ENCODE measurements at places on chromosomes 16 and 17.

DNA sequence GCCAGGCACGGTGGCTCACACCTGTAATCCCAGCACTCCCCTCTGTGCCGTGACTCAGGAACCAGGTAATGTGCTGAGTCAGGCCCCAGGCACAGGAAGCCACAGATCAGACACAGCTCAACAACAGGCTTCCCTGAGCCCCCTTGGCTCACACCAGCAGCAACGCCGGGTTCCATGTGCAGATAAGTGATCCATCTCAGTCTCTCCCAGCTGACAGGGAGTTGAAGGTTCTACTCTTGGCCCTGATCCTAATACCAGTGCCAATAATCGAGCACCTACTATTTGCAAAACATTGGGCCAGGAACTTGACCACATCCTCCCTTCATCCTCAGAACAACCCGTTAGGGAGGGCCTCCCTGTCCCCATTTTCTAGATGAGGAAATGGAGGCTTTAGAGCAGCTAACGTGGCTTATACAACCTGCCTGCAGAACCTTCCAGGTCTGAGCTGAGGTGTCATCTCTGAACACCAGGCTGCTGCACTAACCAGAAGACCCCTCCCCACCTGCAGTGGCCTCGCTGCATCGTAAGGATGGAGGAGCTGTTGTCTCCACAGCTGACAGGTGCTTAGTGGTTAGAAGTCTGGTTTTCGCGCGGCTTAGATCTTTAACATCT lies 64.8 kb upstream of the AMZ2 start:
- H3K4me1 ChIP-seq, result peaks cover 9% of the 10 kb centered on the region
- H3K4me3 ChIP-seq, result no peak overlapping the region
- H3K36me3 ChIP-seq, result no peaks in the 10 kb centered on the region

- peaks cover 22% of the 10 kb centered on the region for H3K36me3 ChIP-seq
- peak overlapping the region; percentile 90 for H3K4me3 ChIP-seq
- peak; percentile 67 for DNase-seq
- peak overlapping the region; percentile 96 for H3K27ac ChIP-seq
- H3K27me3 ChIP-seq, result no peaks in the 10 kb centered on the region
These were observed 479 bp downstream of the ITGA3 start for GRCh38 chr17:50056217-50056960.

GRCh38 chr16:80319181-80319580 lies 221.6 kb upstream of the DYNLRB2 start:
- no peaks in the 10 kb centered on the region for H3K4me1 ChIP-seq
- no peak overlapping the region for H3K27ac ChIP-seq
- peak; percentile 2 for DNase-seq
- peaks cover 15% of the 10 kb centered on the region for H3K27me3 ChIP-seq
- H3K4me3 ChIP-seq, result no peak overlapping the region
- no peaks in the 10 kb centered on the region for H3K36me3 ChIP-seq

DNA sequence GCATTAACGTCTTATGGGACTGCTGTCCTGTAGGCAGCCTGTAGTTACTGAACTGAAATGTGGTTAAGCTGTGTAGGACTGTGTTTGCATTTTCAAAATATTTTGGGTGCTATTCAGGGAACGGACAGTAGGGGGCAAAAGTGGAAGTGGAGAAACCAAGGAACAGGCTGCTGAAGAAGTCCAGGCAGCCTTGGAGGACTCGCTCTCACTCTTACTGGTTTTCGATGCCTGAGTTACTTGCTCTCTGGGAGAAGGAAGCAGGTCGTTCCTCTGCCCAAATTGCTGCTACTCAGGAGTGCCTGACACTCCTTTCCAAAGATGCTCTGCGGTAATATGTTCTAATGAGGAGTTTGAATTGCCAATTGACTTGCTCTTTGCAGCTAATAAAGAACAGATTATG lies 64.5 kb upstream of the RBFOX1 start:
- no peak overlapping the region for H3K27ac ChIP-seq
- peak; percentile 7 for DNase-seq
- H3K4me3 ChIP-seq, result no peak overlapping the region
- no peaks in the 10 kb centered on the region for H3K27me3 ChIP-seq
- H3K4me1 ChIP-seq, result no peaks in the 10 kb centered on the region

DNA sequence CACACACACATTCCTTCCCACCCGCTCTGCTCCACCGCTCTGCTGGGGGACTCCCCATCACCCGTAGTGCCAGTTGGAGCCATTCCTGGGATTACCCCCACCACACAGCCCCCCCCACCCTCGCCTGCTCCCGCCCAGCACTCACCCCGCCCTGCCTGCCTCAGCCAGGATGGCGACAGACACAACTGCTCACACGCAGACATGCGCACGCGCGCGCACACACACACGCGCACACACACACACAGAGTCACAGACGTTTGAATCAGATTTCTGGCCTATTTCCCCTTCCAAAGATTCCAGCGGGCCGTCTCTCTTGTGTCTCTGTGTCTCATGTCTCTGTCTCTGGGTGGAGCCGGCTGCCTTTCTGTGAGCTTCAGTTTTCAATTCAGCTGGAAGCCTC lies 4.4 kb downstream of the CACNA1G start:
- peaks cover 34% of the 10 kb centered on the region for H3K27me3 ChIP-seq
- H3K27ac ChIP-seq, result no peak overlapping the region
- no peaks in the 10 kb centered on the region for H3K36me3 ChIP-seq
- no peak for DNase-seq
- H3K4me1 ChIP-seq, result peaks cover 10% of the 10 kb centered on the region

DNA sequence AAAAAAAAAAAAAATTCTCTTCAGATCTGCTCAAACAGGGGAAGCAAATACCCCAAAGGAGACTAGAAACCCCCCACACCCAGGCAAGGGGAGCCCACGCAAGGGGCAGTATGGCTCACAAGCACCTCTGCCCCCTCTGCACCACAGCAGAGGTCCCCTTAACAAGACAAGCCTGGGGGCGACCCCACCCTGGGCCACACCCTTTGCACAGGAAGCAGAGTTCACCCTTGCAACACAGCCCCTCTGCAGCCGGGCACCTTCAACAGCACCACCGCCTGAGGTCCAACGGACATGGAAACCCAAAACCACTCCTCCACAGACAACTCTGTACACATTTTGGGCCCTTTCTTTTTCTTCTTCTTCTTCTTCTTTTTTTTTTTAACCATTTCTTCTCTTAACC lies 12.8 kb downstream of the AXIN1 start:
- no peak for DNase-seq
- H3K27ac ChIP-seq, result no peak overlapping the region
- no peak overlapping the region for H3K4me3 ChIP-seq

DNA sequence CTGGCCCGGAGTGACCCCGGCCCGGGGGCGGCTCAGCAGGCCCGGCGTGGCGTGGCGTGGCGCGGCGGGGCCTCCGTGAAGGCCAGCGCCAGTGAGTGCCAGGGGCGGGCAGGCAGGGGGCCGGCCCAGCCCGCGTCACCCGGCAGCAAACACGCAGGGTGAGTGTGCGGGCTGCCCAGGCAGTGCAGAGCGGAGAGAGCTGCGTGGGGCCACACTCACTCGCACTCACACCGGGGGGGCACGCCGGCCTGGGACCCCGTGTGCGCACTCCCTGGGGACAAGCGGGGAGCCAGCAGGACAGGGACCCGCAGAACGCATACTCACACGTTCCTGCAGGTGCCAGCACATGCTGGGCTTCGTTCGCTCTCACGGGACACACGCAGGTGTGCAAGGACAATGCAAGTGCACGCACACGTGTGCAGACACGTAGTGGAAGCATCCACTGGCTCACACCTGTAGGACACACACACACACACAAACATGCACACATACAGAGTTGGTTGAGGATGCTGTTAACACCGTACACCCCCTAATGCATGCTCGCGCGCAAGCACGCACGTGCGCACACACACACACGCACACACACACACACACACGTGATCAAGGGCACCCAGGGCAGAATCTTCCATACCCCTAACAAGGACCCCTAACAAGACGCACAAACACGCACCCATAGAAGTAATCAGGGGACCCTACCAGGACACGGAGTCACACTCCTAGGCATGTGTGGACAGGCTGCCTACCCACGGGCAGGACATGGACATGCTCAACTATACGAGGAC lies 7.7 kb downstream of the USP6 start:
- H3K27ac ChIP-seq, result no peak overlapping the region
- no peak overlapping the region for H3K4me3 ChIP-seq
- H3K4me1 ChIP-seq, result no peaks in the 10 kb centered on the region

DNA sequence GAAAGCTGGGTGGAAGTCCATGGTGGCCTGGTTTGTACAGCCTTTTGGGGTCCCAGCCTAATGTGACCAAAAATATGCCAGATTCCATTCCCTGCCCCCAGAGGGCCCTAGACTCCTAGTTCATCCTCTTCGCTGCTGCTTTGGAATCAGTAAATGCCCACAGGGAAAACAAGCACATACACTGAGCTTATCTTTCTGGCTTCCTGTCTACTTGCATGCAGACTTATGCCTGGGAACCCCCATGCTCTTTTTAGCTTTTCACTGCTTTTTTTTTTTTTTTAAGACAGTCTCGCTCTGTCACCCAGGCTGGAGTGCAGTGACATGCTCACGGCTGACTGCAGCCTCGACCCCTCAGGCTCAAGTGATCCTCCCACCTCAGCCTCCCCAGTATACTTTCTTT lies 6.2 kb upstream of the CD300LG start:
- H3K27ac ChIP-seq, result no peak overlapping the region
- no peaks in the 10 kb centered on the region for H3K27me3 ChIP-seq
- no peaks in the 10 kb centered on the region for H3K36me3 ChIP-seq
- H3K4me3 ChIP-seq, result no peak overlapping the region
- peak; percentile 26 for DNase-seq

DNA sequence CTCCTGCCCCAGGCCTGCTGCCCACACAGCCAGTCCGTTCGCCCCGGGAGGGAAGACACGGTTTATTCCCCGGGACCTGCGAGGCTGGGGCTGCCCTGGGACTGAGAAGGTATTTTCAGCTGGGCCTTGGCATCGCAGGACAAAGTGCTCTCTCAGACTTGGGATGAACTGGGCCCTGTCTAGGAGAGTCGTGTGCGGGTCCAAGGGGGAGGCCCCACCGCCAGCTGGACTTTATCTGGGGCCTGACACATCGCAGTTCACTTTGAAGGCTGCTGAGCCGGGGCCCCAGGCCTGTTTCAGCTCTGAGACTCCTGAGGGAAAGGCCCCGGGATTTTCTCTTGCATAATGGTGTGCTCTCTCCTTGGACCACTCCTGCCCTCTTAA lies 6.8 kb downstream of the CRISPLD2 start:
- H3K27me3 ChIP-seq, result no peaks in the 10 kb centered on the region
- H3K36me3 ChIP-seq, result no peaks in the 10 kb centered on the region
- no peak for DNase-seq
- no peak overlapping the region for H3K4me3 ChIP-seq

- H3K4me1 ChIP-seq, result no peaks in the 10 kb centered on the region
- H3K27ac ChIP-seq, result no peak overlapping the region
- no peaks in the 10 kb centered on the region for H3K27me3 ChIP-seq
These were observed 7.5 kb downstream of the EIF1 start for GRCh38 chr17:41695954-41696757.

DNA sequence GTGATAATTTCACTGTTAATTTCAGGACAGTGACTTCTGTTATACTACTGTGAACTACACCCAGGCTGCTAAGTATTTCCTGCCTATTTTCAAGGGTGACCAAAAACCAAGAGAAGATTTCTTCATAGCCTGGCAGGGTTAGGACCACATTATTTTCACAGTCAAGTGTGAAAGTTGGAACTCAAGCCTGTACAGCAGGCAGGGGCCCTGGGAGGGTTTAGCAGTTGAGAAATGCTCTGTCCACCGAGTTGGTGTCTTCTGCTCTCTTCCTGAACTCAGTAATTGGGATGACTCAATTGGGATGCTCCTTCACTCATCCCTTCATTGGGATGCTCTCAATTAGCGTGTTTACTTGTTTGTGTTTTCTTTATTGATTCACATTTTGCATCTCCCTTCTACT lies 347.3 kb upstream of the CDH11 start:
- no peaks in the 10 kb centered on the region for H3K4me1 ChIP-seq
- no peak for DNase-seq
- H3K27ac ChIP-seq, result no peak overlapping the region

DNA sequence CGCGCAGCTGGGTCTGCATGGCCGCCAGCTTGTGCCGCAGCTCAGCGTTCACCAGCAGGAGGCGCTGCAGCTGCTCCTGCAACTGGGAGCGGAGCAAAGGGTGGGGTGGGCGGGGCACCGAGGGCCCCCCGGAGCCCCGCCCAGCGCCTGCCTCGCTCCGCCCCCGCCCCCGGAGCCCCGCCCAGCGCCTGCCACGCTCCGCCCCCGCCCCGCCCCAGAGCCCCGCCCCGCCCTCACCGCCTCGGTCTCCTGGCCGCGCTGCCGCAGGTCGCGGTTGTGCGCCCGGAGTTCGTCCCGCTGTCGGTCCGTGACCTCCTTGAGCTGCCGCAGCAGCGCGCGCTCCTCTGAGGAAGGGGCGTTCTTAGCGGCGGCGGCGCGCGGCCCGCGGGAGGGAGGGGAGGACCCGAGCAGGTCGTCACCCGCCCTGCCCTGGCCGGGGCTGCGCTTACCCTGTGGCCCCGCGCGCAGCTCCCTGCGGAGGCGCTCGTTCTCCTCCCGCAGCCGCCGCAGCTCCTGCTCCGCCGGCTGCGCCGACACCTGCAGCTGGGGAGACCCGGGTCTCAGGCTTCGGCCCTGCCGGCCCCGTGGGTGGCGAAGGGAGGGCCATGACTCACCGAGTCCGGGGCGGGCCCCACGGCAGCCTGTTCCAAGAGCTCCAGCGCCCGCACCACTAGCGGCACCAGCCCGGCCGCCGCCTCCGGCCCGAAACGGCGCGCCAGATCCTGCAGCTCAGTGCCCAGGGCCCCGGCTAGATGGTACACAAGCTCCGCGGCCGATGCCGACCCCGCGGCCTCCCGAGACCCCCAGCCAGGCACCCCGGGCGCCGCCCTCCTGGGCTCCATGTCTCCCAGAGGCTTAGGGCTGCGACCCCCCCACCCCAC lies 463 bp downstream of the RILP start:
- H3K4me1 ChIP-seq, result peaks cover 19% of the 10 kb centered on the region
- H3K27ac ChIP-seq, result peak overlapping the region; percentile 79
- peak overlapping the region; percentile 76 for H3K4me3 ChIP-seq
- H3K27me3 ChIP-seq, result no peaks in the 10 kb centered on the region

DNA sequence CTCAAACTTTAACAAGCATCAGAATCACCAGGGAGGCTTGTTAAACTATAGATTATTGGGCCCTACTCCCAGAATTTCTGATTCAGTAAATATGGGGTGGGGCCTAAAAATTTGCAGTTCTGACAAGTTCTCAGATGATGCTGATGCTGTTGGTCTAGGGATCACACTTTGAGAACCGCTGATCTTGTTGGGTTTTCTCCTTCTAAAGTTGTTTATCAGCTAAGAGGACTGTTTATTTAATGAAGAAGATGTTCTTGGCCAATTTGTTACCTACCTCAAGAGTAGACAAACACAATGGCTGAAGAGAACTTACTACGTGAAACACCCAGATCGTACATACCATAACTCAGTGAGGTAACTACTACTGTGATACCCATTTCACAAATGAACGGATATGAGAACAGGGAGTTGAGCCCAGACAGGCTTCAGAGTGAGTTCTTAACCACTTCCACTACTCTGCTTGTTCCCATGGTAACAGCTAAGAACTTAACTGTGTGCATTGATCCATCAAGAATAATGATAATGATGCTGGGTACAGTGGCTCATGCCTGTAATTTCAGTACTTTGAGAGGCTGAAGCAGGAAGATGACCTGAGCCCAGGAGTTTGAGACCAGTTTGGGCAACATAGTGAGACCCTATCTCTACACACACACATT lies 85.3 kb upstream of the NSRP1 start:
- no peaks in the 10 kb centered on the region for H3K36me3 ChIP-seq
- H3K4me1 ChIP-seq, result no peaks in the 10 kb centered on the region
- H3K27ac ChIP-seq, result no peak overlapping the region
- H3K27me3 ChIP-seq, result peaks cover 13% of the 10 kb centered on the region
- no peak for DNase-seq

- H3K4me3 ChIP-seq, result no peak overlapping the region
- 0 out of 2 replicates have a peak overlapping the region, but pooled peaks have one; percentile 11 for H3K27ac ChIP-seq
- H3K27me3 ChIP-seq, result no peaks in the 10 kb centered on the region
These were observed 87.7 kb downstream of the MYH10 start for GRCh38 chr17:8542599-8543502.

- no peaks in the 10 kb centered on the region for H3K27me3 ChIP-seq
- 0 out of 2 replicates have a peak, but pooled peaks cover 3% of the 10 kb centered on the region for H3K36me3 ChIP-seq
- peaks cover 24% of the 10 kb centered on the region for H3K4me1 ChIP-seq
These were observed 99.0 kb downstream of the CMIP start for GRCh38 chr16:81543571-81543970.
